ENCODE measurements at places on chromosomes 7 and 10.

- no peak for DNase-seq
Observed at GRCh38 chr7:114708646-114709045, 213.2 kb upstream of the MDFIC start.

- DNase-seq, result no peak
Observed at GRCh38 chr7:130814778-130815335, 80.8 kb upstream of the KLF14 start.

DNA sequence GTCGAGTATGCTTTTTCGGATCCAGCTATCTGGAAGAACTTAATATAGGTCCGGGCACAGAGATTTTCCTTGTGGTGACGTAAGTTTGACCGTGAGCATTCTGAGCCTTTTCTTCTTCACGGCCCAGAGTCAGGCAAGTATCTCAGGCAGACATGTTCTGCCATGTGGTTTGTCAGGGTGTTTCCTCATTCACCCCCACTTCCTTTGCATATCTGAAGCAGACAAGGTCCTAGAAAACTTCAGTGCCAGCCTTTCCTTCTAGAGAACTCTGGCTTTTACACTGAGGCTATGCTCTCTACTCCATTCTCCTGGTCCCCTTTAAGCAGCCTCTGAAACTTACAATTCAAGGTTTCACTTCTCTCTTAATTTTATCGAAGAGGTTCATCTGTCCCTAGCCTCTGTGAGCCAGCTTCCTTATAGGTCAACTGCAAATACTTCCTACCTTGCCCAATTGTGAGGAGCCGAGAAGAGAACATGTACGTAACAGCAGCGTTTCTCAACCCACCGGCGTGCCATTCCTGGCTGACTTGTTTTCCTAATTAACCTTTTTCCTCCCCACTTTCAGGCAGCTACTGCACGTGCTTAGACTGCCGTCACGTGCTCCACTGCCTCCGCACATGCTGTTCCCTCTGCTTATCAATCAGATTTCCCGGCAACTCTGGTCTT, 47.3 kb downstream of the CDCA7L start:
- no peak for DNase-seq

GRCh38 chr10:128055061-128055868, 71.0 kb downstream of the MKI67 start:
- DNase-seq, result no peak

DNA sequence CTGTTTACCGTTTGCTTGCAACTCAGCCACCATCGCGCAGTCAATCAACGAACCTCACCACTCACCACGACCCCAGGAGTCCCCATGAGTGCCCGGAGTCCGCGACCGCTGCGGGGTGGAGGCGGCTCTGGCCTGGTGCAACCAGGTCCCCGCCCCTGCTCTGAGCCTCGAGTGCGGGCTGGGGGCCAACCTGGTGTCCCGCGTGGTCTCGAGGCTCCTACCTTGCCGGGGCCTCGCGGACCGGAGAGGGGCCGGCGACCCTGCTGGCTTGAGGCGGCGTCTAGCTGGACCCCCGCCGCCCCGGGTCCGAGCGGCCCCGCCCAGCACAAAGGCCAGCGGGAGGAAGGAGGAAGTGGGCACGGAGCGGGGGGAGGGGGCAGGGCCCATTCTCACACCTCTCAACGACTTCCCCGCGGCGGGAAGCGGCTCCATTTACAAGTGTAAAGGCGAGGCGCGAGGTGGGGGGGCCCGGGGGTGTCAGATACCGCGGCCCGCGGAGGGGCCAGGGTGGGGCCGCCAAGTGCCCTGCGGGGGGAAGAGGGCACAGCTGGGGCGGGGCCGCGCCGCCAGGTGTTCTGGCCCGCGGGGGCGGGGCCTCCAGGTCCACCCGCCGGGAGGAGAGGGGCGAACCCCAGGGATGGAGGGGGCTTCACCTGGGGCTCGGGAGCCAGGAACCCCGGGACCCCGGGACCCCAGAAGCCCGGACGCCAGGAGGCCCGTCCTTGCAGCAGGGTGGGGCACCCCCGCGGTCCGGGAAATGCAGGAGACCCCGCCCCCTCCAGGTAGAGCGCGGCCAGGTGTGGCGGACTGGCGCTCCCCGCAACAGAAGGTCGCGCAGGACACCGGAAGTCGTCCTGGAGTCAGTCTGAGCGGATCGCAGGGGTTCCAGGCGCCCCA, 8.6 kb downstream of the CTBP2 start:
- no peak for DNase-seq

DNA sequence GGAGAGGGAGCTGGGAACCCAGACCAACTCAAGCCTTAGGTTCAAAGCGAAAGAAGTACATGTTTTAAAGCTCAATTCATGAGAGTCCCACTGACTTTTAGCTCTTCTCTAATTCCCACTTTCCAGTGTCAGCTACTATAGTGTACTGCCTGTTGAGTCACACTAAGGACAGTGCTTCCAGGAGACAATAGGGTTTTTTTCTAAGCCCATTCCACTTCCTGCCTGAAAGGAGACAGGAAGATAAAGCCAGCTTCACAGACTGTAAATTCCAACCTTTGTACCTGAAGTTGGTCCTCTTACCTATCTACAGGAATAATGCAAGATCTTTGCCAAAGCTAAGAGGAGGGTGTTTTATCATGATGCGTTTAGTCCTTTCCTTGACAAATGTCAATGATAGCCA, 4.4 kb downstream of the MSRB2 start:
- DNase-seq, result no peak

- no peak for DNase-seq
Observed at GRCh38 chr10:86376852-86377796, 10.5 kb upstream of the GRID1 start.

DNA sequence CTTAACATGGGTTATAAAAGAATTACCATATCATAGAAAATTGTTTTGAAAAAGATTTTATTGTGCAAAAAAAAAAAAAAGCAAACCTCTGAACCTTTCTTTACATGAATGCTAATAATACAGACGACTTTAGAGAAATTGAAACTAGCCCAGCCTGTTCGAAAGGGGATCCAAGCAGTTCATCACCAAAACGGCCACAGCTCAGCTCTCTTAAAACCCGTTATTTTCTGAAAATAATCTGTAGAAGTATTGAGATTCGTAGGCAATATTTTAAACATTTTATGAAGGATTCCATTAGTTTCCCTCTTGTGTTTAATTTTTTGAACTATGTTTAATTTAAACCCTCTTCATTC, 9.9 kb upstream of the GSAP start:
- no peak for DNase-seq

DNA sequence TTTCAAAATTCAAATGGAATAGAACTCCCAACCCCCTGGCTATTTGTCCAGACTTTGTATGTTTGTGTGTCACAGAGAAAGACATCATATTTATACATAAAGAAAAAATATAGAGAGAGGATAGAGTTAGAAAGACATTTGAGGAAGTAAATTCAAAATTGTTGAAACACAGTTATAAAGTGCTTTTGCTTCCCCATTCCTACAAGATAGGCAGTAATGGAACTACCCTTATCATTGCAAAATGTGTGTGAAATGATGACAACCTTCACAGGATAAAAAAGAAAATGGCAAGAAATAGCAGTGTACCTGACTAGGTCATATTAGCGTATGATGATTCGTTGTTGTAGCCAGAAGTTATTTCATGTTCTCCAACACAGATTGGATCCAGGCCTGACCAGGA, 63.1 kb downstream of the FZD1 start:
- no peak for DNase-seq

GRCh38 chr10:44981172-44982113, 2.8 kb upstream of the DEPP1 start:
- no peak for DNase-seq

DNA sequence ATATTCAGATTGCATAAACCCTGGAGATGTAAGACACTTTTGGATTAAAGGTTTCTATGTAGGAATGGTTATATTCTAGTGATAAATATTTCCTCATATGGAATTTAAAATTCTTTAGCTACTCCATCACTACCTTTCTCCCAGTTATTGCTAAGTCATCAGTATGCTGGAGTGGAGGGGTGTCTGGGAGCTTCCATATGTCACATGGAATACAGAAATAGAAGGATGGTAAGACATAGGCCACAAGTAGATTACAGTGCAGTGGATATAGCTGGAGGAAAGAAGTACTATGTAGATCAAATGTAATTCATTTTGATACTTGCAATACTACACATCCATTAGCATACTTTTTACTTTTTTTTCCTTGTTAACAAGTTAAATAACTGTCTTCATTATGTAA, 428.4 kb downstream of the ARL4A start:
- DNase-seq, result no peak

GRCh38 chr7:144579687-144580086, 176.2 kb upstream of the NOBOX start:
- DNase-seq, result no peak

- no peak for DNase-seq
Observed at GRCh38 chr7:111933609-111934008, 272.6 kb downstream of the DOCK4 start.

DNA sequence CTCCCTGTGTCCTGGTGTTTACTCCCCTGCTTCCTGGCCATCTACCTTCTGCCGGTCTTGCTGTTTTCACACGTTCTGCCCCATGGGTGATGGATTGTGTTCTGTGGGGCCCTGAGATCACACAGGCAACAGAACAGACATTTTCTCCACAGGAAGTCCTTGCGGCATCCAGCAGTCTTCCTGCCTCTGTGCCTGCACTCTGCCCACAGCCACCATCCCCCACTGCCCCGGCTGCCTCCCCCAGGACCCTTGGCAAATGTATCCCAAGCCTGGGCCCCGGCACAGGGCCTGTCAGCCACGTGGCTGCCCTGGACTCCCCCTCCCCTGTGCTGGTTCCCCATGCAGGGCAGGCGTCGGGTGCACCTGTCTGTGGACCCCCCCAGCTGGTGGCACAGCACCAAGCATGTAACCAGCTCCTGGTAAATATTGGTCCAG, 184.2 kb downstream of the WDR37 start:
- no peak for DNase-seq

- no peak for DNase-seq
Observed at GRCh38 chr7:37255327-37255944, 193.2 kb downstream of the ELMO1 start.

DNA sequence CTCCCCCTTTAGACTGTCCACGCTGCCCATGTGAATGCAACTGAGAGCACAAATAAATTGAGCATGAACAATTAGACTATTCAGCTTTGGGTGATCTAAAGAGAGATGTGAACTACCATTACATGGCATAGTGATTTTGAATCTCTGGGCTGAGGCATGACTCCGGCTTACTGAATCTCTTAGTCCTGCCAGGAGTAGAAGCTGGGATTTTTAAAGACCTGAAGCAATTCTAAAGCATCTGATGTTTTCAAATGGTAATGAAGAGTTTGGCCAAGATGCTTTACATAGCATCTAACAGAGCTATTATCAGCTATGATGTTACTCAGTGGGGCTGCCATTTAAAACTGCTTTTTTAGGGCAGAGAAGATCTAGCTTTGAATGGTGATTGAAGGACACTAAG, 1059.1 kb downstream of the SORCS3 start:
- no peak for DNase-seq

DNA sequence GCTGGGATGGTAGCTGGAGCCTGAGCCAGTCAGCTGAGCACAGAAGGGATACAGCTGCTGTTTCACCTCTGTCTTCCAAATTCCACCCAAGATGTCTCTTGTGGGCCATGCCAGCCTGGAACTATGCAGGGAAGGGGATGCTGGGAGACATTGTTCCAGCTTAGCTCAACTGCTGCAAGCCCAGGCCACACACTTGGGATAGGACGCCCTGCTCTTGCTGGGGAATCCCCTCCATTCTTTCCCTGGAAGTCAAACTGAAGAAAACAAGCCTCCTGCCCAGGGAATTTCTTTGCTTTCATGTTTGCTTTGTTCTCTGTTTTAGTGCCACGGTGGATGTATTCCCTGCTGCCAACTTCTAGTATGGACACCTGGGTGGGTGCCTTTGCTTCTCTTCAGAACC, 55.2 kb upstream of the CDK13 start:
- no peak for DNase-seq

- DNase-seq, result no peak
Observed at GRCh38 chr10:129758207-129759021, 205.7 kb downstream of the EBF3 start.

GRCh38 chr10:78255796-78256638, 222.4 kb downstream of the RPS24 start:
- DNase-seq, result no peak

DNA sequence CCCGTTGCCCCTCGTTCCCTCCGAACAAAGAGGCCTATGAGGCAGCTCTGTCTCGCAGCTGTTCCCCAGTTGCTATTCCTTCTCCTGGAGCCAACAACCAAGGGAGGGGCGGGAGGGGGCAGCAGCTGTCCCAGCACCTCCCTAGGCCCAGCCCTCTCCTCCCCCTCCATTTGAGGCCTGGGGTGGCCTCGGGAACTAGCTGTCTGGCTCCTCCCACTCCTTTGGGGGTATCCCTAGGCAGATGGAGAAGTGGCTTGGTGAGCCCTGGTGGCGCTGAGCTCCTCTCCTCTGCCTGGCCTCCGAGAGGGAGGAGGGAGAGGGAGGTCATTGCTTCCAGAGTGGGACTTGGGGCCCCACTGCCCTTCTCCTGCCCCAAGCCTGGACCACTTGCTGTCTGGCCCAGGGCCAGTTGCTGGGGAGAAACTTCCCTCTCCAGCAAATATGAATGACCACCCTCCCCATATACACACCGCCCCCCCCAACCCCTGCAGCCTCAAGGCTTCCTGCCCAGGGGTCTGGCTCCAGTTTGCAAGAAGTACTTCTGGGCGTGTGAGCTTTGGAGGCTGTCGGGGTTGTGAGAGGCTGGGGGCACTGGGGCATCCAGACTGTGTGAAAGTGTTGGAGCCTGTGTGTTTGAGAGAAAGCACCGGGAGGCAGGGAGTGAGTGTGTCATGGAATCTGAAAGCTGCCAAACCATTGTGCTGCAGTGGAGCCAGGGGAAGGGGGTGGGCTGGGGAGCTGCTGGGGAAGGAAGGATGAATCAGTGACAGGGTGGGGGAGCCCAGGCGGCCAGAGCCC, 3.1 kb downstream of the FLNC start:
- DNase-seq, result no peak

GRCh38 chr10:25745976-25746375, 188.1 kb upstream of the MYO3A start:
- no peak for DNase-seq

- no peak for DNase-seq
Observed at GRCh38 chr7:45174966-45175765, 17.6 kb downstream of the RAMP3 start.

- no peak for DNase-seq
Observed at GRCh38 chr7:151349507-151349853, 7.9 kb downstream of the NUB1 start.

- no peak for DNase-seq
Observed at GRCh38 chr7:4834601-4835397, 27.0 kb downstream of the PAPOLB start.

- no peak for DNase-seq
Observed at GRCh38 chr10:131727560-131727959, 173.2 kb upstream of the PPP2R2D start.

- no peak for DNase-seq
Observed at GRCh38 chr7:142654398-142654797, 94.9 kb upstream of the PRSS1 start.
